SHP77 (cell line): ENCODE measurements at places on chromosomes 5 and 9.

- peak; percentile 24 for DNase-seq
Measured at GRCh38 chr5:91928754-91929521, 545.8 kb upstream of the ARRDC3 start.

GRCh38 chr9:29176231-29176630 lies 1603.0 kb upstream of the C9orf72 start:
- no peak for DNase-seq

- no peak for DNase-seq
Measured at GRCh38 chr5:95445995-95446394, 54.8 kb downstream of the FAM81B start.

DNA sequence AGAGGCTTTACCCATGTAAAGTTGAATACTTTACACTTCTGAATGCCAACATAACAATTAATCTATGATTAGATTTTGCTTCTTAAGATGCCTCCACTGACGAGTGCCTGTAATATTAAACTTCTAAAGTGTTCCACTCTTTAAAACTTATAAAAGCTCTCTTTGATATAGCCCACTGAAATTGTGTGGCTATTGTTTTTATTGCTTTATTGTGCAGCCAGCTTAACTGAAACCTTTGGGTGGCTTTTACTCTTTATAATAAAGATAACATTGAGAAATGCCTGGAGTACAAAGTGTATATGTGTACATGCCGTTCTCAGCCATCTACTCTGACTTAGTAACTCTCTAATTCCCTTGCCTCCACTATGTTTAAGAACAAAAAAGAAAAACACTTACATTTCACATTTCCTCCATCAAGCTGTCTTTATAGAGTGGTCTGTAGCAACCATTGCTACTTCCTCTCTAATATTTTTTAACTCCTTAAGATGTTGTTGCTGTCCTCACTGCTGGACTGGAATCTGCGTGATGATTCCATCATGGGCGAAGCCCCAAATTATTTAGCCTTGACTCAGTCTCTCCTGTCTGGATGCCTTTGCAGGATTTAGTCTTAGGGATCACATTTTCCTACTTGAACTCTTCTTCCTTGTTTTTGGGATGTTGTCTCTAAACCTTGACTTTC lies 9.1 kb downstream of the PIK3R1 start:
- DNase-seq, result no peak

GRCh38 chr9:20480249-20480648 lies 142.1 kb downstream of the MLLT3 start:
- no peak for DNase-seq

- no peak for DNase-seq
Measured at GRCh38 chr9:1619915-1620710, 395.0 kb upstream of the SMARCA2 start.

GRCh38 chr9:124078641-124079040 lies 67.1 kb downstream of the LHX2 start:
- DNase-seq, result peak; percentile 17

DNA sequence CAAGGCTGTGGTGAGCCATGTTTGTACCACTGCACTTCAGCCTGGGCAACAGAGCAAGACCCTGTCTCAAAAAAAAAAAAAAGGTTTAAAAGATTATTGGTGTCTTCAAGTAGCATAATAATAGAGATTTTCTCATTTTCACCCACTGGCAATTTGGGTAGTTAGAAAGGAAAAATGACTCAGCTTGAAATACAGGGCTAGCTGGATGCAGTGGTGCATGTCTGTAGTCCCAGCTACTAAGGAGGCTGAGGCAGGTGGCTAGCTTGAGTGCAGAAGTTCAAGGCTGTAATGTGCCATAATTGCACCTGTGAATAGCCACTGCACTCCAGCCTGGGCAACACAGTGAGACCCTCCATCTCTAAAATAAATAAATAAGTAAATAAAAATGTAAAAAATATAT lies 111.1 kb downstream of the ARRDC3 start:
- DNase-seq, result no peak

- DNase-seq, result no peak
Measured at GRCh38 chr9:82022121-82022520, 33.5 kb downstream of the SPATA31D1 start.

- no peak for DNase-seq
Measured at GRCh38 chr5:435156-435790, 7.7 kb upstream of the EXOC3 start.

DNA sequence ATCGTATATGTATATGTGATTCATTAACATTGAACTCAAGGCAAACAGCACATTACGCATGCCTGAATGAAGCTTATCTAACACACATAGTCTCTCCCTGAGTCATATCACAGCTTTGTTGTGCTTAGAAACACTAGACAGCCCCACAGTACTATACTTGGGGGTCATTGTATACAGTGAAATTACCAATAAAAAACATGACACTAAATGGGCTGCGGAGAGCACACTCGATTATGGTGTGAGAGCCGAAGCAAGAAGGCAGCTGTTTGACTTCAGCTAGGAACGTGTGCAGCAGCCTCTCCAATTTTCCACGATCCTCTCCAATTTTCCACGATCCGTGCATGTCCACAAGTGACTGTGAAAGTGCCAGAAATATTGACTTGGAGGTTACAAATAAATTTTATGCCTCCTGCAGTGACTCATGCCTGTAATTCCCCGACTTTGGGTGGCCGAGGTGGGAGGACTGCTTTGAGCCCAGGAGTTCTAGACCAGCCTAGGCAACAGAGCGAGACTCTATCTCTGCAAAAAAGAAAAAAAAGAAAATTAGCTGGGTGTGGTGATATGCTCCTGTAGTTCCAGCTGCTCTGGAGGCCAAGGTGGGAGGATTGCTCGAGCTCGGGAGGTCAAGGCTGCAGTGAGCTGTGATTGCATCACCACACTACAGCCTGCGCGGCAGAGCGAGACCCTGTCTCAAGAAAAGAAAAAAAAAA lies 102.4 kb downstream of the DAPK1 start:
- no peak for DNase-seq

DNA sequence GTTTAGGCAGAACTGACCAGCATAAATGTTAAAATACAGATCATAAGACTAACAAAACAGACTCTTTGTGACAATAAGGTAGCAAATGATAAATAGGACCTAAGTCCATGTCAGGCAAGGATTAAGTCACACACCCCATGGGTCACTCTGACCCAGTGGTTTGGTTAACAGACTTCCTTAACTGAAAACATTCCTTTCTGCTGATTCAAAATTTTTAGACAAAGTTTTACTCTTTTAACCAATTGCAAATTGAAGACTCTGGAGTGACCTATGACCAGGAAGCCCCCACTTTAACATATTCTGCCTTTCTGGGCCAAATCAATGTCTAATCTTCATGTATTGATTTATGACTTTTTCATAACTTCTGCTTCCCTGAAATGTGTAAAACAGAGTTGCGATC lies 4.9 kb upstream of the NXNL2 start:
- DNase-seq, result no peak

- DNase-seq, result peak; percentile 41
Measured at GRCh38 chr5:10301266-10301665, 6.4 kb downstream of the CMBL start.

- DNase-seq, result peak; percentile 23
Measured at GRCh38 chr9:136693490-136694162, 6.4 kb upstream of the AGPAT2 start.

GRCh38 chr9:131505012-131505411 lies 2.3 kb downstream of the POMT1 start:
- DNase-seq, result no peak

- no peak for DNase-seq
Measured at GRCh38 chr5:160318409-160318808, 6.0 kb upstream of the CCNJL start.

DNA sequence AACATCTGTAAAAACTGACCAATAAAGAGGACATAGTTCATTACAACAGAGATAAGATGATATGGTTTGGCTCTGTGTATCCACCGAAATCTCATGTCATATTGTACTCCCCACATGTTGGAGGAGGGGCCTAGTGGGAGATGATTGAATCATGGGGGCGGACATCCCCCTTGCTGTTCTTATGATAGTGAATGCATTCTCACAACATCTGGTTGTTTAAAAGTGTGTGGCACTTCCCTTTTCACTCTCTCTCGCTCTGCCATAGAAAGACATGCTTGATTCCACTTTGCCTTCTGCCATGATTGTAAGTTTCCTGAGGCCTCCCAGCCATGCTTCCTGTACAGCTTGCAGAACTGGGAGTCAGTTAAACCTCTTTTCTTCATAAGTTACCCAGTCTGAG lies 292.8 kb downstream of the SLF1 start:
- no peak for DNase-seq

- DNase-seq, result no peak
Measured at GRCh38 chr9:107067739-107068416, 204.9 kb downstream of the ZNF462 start.

GRCh38 chr5:54889826-54890225 lies 95.6 kb downstream of the ESM1 start:
- DNase-seq, result no peak

DNA sequence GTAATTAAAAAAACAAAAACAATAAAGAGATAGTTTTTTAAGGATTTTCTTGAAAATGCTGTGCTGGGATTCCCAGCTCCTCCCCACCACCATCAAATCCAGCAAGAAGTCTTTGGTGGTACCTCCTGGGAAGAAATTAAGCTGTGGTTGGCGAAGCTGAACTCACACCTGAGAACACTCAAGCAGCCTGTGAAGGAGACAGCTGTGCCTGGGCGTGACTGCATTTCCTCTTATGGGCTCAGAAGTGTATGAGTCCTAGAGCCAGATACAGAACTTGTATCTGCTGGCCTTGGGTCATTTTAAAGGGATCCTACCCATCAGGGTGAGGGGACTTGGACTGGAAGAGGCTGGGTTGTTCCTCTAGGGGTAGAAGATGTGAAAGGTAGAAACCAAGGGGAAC lies 561.2 kb upstream of the SGCD start:
- DNase-seq, result no peak

- no peak for DNase-seq
Measured at GRCh38 chr9:132783006-132783405, 95.1 kb downstream of the AK8 start.

- no peak for DNase-seq
Measured at GRCh38 chr5:85703296-85703695, 914.4 kb upstream of the COX7C start.

DNA sequence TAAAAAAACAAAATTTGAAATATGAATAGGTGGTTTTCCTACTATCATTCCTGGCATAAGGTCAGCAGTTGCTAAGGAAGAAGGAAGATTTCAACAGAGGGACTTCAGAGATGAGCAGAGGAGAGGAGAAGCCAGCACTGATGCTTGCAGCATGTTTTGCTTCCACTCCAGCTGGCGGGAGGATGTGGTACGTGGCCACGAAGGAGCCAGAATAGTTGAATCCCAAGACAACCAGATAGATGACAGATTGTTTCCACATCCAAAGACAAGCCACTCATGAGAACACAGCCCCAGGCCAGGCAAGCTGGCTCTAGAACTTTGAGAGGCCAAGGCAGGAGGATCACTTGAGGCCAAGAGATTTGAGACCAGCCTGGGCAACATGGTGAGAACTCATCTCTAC lies 15.1 kb downstream of the TIMD4 start:
- DNase-seq, result no peak

GRCh38 chr9:97747201-97747965 lies 50.2 kb upstream of the XPA start:
- DNase-seq, result no peak

GRCh38 chr5:17730421-17730820 lies 96.2 kb downstream of the TAF11L14 start:
- DNase-seq, result no peak

DNA sequence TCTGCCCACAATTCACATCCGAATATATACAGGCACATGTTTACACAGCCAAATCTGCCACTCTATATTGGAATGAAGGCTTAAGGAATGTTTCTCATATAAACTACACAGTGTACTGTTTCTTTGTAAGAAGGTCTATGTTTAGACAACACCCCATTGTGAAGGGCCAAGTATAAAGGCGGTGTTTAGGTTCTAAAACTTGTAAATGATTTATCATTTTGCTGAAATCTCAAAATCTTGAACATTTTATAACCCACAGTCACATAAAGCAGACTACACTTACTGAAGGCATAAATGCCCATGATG lies 94.0 kb downstream of the ZNF608 start:
- no peak for DNase-seq

- no peak for DNase-seq
Measured at GRCh38 chr5:116672203-116672602, 97.6 kb upstream of the SEMA6A start.

DNA sequence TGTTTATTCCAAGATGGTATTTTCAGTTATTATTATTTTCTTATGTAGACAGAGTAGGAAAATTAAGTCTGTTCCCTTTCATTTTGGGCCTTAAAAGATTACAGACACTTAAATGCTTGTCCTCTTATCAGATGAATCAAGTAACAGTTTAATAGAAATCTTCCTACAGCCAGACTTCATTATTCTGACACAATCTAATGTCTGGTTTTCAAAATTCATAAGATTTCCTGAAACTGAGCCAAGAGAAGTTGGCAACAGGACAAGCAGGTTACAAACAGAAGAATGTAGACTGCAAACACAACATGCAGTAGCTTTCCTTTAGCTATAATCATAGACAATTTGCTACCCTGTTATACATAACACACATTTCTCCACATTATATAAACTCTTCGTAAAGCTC lies 130.5 kb downstream of the FBXL17 start:
- no peak for DNase-seq

GRCh38 chr5:17309462-17309861 lies 92.0 kb downstream of the BASP1 start:
- no peak for DNase-seq

DNA sequence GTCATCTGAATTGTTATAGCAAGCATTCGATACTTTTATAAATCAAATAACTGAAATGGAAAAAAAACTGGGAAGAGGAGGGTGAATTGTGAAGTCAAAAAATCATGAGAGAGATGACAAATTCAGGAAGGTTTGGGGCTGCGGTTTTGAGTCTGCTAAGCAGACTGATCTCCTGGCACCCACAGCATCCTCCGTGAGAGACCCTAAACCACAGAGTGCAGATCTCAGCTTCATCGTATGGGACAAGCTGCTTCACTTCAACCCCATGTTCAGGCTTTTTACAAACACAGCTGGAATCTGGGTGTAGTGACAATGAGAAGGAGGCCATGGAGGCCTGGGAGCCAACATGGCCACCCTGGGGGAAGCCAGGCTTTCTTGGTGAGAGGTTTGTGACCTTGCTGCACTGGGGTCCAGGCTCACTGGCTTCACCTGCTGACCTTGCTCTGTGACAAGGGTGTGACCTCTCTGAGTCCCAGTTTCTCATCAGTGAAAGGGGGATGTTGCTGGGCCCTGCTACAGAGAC lies 19.4 kb downstream of the USP20 start:
- no peak for DNase-seq
